ENCODE measurements at places on chromosomes 2 and 18.

DNA sequence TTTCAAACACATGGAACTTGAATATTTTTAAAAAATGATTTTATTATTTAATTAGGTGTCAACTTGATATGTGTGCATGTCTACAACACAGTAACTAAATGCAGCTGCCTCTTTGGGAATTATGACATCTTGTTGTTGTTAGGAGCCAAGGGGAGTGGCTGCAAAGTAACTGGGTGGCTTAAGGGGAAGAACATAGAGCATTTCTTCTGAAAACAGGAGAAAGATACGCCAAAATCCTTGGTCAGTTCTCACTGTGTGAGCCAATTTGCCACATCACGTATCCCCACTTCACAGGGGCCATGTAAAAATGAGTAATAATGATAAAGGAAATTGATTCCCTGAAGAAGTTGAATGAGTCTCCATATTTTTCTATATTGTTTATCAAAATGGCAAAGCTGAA lies 309.8 kb upstream of the COL3A1 start:
- no peak for DNase-seq

GRCh38 chr2:40405465-40405864 lies 46.4 kb downstream of the SLC8A1 start:
- DNase-seq = no peak

DNA sequence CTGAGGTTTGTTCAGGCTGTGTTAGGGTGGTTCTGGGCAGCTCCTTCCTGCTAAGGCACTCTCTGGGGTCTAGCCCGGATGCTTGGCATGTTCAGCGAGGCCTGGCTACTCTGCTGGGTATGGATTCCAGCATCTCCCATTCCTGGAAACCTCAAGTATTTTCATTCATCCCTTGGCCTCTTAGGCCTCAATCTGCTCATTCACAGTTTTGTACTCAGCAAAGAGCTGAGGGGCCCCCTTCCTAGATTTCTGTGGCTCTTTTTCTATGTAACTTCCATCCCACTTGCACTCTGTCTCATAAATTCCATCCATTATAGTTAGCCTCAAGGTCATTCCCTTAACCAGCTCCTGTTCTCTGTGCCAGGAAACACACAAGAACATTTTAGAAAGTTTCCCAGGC lies 798.8 kb upstream of the HS6ST1 start:
- DNase-seq = no peak

DNA sequence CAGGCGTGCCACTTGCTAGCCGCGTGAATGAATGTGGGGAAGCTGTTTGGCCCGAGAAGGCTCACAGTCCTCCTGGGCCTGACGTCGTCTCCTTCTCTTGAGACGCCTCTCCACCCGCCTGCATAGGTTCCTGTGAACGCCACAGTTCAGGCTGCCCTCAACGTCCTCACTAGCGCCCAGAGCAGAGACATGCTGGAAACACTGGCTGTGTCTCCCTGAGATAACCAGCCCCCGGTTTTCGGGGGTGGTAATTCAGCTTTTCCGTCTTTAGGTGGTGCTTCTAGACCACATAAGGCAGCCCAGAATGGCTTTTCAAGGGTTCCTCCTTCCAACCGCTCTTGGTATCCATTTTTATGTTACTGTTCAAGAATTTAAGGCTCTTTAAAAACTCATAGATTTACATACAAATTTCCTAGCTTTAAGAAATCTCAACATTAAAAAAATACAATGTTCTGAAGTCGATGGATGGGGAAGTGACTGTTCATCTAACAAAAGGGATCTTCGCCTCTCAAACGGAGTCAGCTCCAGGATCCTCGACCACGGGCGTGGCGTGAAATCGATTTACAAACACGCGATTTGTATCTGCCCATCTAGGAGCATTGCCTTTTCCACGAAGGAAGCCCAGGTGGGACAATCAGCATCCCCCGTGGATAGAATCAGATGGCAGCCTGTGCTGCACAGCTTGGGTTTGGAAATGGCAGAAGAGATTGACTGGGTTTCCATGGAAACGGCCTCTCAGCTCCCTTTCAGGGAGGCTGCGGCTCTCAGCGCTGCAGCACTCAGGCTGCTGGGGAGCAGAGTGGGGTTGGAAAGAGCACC lies 110.6 kb upstream of the PXDN start:
- no peak for DNase-seq

GRCh38 chr2:150653351-150653750 lies 165.9 kb upstream of the RND3 start:
- no peak for DNase-seq

GRCh38 chr2:20538308-20539132 lies 91.6 kb downstream of the RHOB start:
- no peak for DNase-seq

- no peak for DNase-seq
These were observed 724 bp downstream of the NMS start for GRCh38 chr2:100470898-100471514.

DNA sequence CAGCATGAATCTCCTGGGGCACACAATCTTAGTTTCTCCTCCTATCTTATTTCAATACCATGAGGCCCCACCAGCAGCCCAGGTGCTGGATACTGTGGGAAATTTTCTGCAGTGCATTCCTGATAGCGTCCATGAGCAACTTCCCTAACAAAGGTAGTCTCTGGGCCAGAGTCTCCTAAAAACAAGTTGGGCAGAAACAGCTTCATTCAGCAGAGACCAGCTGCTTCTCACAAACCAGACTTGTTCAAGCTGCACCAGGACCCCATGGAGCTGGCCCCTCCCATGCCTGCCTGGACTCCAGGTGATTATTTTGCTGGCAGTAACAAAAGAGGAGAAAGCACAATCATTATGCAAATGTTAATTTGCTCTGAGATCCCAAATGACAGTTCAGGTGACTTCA lies 31.4 kb downstream of the MYO5B start:
- DNase-seq = no peak

DNA sequence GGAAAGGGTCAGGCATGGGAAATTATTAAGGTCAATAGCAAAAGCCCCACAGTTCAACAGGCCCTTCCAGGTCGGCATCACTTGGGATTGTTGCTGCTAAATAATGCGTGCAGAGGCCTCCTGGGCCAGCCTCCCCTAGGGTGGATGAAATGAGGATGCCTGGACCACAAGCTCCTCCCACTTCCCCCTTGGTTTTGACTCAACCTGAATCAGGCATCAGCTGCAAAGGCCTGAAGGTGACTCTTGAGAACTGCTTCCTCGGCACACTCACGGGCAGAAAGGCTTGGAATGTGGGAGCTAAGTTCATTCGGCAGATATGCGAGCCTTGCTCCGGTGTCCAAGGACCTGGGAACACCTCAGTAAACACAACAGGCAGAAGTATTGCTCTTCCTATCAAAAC lies 69.3 kb downstream of the MBP start:
- no peak for DNase-seq

DNA sequence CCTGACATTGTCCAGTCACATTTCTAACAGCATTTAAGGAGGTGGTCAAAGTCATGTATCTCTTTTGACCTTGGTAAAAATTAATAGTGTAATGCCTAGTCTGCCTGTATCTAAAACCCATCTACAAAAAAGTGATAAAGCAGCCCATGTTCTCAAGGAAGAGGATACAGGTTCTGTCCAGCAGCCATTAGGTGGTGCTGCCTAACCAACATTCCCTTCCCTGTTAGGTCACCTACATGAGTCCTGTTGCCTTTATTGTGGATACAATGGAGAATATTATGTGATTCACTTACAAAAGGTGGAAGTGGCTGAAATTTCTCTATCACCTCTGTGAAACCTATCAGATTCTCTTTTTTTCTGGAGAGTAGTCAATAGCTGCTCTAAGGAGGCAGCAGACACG lies 52.5 kb downstream of the AQP4 start:
- DNase-seq = no peak

GRCh38 chr18:2424420-2424819 lies 146.9 kb downstream of the METTL4 start:
- DNase-seq = no peak

DNA sequence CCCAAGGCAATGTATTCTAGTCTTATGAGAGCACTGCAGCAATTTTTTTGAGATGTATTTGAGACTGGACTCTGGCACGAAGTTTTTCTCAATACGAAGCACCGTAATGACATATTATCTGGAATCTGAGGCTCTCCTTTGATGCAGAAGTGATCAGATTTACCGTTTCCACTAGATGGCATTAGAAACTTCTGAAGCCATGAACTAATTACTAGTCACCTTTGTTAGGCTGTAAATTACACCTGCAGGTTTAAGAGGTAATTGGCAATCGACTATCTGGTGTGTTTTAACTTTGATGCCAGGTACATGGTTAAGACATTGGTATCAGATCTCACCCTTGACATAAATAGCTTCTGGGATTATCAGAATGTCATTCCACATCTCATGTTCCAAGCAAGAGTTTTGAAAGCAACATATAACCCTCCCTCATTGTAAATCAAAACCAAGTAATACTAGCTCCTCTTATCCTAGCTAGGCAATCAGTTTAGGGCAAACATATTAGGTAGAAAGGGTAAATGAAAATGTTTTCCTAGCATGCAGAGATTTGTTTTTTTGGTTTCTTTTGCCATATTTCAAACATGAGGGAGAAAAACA lies 254.6 kb upstream of the SPRED2 start:
- DNase-seq = no peak

DNA sequence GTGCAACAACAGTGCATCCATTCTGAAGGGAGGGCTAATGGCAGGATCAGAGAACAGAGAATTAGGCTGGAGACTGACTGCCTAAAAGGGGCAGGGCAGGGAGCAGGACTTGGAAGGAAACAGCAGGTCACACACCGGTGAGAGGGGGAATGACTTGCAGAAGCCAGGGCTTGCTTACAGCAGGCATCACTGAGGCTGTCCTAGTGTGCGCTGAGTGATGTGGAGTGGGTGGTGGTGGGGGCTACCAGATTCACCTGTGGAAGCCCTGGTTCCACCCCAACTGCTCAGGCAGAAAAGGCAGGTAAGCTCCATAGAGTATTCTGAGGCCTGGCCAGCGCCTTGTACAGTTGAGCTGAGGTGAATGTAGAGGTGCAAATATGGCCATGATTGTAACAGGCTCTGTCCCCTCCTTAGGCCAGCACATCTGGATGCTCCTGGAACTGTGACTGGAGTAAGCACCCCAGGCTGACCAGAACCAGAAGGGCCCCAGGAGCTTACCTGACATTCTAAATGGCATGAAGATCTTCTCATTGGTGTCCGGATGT lies 49.4 kb downstream of the SFXN5 start:
- DNase-seq = no peak

DNA sequence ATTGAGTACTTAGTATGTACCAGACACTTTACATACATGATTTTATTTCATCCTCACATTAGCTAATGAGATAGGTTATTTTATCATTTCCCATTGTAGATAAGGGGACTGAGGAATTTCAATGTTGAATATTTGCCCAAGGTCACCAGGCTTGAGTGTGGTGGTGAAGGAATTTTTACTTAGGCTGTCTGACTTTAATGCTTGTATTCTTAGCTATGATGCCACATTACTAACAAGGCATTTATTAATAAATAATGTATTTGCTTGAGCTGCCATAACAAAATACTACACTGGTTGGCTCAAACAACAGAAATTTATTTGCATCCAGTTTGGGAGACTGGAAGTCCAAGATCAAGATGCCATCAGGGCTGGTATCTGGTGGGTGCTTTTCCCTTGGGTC lies 250.9 kb downstream of the GPD2 start:
- DNase-seq = no peak

GRCh38 chr2:33134791-33135560 lies 188.2 kb downstream of the LTBP1 start:
- no peak for DNase-seq

GRCh38 chr18:39835303-39836030 lies 2119.6 kb upstream of the PIK3C3 start:
- DNase-seq = no peak

GRCh38 chr2:177905640-177906039 lies 166.9 kb downstream of the PDE11A start:
- no peak for DNase-seq

DNA sequence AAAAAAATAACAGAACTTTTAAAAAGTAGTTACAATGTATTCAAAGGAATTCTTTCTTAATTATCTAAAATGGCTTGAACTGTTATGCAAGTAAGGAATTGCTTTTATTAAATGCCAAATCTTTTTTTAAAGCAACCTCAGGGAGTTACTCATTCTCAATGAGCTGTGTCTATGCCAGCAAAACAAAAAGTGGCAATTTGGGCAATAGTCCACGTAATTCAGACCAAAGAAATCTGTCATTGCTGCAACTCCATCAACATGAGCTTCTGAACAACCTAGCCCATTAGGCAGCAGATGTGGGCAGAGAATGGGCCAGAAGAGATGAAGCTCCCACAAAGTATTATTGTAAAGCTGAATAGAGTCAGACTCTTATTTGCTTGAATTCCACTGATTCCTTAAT lies 118.4 kb downstream of the ALK start:
- DNase-seq = peak; percentile 64

GRCh38 chr2:34316788-34317187 lies 717.7 kb upstream of the FAM98A start:
- DNase-seq = no peak

- DNase-seq = peak; percentile 31
These were observed 125.7 kb upstream of the EPAS1 start for GRCh38 chr2:46171411-46171953.

DNA sequence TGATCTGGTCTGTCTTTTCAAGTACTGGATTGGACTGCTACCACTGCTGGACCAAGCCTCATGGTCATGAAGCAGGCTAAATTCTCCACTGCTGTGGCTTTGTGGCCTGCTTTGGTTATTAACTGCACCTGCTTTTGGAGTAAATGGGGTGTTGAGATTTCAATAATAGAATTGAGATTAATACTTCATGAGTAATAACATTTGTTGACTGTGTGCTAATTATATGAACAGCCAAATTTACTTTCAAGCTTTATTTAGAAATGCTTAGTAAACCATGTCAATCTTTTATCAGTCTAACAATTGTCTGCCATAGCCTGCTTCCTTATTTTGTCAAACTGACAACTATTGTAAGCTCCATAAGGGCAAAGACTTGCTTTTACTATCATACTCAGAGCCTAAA lies 27.4 kb upstream of the MTIF2 start:
- DNase-seq = no peak

GRCh38 chr2:237693291-237693994 lies 66.1 kb downstream of the LRRFIP1 start:
- DNase-seq = no peak

GRCh38 chr2:197011801-197012641 lies 85.5 kb upstream of the PGAP1 start:
- DNase-seq = peak; percentile 57

DNA sequence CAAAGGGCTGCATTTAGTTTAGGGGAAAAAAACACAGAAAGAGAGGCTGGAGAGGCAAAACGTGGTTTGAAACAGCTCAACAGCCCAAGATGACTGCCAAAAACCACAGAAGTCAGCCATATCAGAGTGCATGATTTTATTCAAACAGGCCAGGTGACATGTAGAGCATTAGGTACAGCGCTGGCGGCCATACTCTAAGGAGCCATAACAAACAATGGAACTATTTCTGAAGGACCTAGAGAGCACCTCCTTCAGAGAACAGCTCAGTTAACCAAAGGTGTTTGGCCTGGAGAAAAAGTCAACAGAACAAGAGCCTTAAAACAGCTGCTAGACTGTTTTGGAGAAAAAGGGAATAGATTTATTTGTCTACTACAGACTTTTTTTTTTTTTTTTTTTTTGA lies 2.6 kb downstream of the THADA start:
- DNase-seq = no peak
